ENCODE measurements at places on chromosomes 11 and 22.

- no peak for DNase-seq
Observed at GRCh38 chr11:81380395-81380794, 1353.3 kb downstream of the FAM181B start.

DNA sequence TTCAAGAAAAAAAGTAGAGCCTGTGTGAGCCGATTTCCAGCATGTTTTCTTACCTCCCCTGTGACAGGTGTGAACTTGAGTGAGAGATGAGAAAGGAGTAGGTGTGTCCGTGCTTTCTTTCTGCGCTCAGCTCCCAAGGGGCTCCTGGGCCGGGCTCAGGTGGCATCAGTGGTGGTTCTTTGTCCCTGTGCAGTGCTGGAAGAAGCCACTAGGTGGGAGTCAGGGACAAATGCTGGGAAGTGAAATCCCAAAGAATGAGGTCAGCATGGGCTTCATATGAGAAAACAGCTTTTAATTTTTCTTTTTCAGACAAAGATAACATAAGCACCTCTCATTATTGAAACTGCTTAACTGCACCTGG is 57.8 kb downstream of the PPFIBP2 start:
- no peak for DNase-seq

DNA sequence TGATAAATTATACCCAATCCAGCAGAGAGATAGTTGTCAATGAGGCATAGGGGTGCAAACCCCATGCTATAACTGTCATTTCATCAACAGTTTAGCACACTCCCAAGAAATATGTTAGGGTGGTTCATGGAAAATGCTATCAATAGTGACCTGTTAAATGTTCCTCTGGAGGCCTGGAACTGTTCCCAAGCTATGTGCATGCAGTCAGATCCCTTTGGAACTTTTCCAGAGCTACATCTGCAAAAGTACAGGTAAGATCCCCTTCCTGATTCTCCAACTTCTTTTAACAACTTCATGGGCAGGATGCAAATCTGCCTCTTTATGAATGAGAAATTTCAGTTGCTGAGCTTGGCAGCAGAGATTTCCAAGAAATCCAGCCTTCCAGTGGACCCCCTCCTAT is 27.2 kb downstream of the ABTB2 start:
- DNase-seq: no peak

- DNase-seq: no peak
Observed at GRCh38 chr22:27088026-27088425, 430.6 kb downstream of the MIAT start.

GRCh38 chr11:45661439-45662055 is 3.9 kb downstream of the CHST1 start:
- DNase-seq: no peak

DNA sequence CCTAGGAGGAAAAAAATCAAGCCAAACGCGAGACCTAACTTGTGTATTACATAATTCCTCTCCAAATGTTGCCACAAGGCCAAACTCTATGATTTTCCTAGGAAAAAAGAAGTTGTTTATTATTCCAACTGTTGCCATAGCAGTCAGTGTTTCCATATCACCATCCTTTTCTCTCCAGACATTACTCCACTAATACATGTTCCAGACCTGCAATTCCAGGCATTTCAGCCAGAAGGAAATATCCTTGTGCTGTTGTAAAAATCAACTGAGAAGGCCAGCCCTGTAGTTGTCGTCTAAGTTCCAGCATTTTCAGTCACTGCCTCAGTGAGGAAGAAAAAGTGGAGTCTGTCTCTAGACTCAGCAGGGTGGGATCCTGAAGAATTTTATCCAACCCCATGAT is 33.1 kb upstream of the PAMR1 start:
- DNase-seq: no peak

GRCh38 chr11:47857892-47858543 is 9.9 kb upstream of the NUP160 start:
- DNase-seq: no peak

DNA sequence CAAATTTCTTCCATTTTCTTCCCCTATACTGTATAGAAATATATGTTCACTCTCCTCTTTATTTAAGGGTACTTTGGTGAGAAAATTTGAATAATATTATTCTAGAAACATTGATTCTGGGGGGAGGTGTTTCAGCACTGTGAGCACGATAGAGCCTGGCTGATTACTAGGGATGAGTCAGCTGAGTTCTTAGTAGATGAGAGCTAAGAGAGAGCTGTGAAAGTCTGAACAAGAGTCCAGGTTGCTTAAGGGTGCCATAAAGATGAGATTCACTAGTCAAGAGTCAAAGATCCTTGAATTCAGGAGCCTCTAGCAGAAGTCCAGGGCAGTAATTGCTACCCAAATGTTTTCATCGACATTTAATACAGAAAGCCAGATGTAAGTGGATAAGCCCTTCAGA is 756.6 kb upstream of the API5 start:
- DNase-seq: no peak

DNA sequence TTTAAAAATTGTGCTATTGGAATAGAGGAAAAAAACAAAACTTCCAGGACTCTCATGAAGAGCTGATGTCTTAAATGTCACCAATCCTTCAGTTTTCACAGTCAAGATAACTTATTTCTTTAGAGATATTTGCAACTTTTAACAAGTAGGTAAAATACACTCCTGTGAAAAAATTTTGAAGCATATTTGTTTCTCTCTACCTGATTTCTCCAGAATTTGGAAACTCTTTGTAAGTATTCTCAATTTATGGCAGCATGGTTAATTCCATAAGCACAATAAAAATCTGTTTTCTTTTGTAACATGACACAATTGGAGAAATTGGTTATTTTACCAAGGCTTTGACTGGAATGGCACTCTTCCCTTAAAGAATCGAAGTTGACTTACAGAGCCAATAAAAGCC is 4.1 kb downstream of the CASP4 start:
- DNase-seq: no peak

DNA sequence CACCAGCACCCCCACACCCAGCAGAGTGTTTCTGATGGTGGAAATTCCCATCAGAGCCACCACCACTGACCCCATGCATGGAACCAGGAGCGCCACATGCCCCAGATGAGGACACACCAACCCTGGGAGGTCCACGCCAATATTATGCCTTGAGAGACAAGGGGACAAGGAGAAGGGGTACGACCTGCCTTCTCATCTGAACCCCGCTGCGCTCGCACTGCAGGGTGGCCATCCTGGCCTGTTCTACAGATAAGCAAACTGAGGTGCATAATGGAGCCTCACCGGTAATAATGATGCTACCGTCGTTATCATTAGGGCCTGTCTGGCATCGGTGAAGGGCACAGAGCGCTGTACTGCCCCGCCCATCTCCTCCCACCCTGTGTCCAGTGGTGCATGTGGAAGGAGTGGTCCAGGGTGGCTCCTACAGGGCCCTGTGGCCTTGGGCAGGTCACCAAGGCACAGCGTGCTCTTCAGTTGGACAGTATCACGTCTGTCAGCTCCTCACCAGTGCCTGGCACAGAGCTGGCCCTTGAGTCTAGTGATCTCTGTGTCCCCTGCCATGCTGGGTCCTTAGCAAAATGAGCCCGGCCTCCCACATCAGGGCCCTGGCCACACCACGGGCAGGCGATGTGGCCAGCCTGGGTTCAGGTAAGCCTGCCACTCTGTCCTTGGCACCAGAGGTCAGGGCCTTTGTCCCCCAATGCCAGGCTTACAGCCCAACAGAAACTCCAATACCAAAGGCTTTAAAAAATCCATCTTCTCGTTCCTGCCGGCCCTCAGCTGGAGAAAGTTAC is 92.2 kb downstream of the PHF21B start:
- DNase-seq: no peak

DNA sequence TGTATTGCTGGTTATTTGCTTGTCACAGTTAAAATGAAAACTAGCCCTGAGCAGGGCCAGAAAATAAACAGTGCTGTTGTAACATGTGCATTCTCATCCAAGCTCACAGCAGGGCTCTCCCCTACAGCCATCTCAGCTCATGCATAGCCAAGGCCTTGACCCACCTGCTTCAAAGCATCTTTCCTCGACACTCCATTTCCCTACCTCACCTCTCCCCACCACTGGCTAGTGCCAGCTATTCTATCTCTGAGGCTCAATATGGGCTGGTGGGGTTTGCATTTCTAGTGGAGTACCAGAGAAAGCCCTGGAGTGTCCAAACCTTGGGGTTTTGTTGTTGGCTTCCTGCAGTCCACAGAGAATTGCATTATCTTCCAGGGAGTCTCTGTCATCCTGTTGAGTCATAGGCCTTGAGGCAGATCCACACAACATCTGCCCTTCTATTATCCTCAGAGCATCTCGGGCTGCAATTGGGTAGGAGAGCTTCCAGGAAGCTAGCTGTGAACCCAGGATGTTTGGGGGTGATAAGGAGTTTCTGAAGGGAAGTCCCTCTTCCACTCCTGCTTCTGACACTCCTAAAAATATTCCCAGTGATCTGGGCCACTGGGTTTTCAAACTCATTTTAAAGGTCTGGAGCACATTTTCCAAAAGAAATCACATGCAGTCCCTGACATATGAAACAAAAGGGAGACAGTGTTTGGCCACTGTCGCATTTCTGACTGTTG is 36.1 kb upstream of the AMOTL1 start:
- no peak for DNase-seq

DNA sequence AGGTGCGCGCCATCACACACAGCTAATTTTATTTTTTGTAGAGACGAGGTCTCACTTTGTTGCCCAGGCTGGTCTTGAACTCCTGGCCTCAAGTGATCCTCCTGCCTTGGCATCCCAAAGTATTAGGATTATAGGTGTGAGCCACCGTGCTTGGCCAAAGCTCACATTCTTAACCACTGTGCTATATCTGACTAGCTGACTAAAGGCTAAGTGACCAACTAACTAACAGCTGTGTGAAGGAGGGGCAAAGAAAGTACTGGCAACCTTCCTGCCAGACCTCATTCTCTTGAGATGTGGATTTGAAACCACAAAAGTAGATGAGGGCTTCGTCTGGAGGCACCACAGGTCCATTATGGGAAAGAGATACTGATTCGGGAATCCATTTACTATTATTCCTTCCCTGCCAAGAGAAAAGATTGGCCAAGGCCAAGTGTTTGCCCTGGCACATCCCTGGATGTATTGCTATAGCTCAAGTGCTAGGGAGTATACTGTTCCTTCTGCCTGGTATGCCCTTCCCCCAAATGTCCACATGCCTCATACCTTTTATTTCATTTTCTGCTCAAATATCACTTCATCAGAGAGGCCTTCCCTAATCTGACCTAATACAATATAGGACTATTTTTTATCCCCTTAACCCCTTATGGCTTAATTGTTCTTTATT is 52.7 kb upstream of the RRM1 start:
- DNase-seq: no peak

GRCh38 chr22:43789452-43789851 is 22.7 kb downstream of the EFCAB6 start:
- DNase-seq: no peak

GRCh38 chr11:40186437-40187263 is 1272.8 kb downstream of the LRRC4C start:
- DNase-seq: no peak

GRCh38 chr11:11265320-11265719 is 87.7 kb downstream of the CSNK2A3 start:
- no peak for DNase-seq

DNA sequence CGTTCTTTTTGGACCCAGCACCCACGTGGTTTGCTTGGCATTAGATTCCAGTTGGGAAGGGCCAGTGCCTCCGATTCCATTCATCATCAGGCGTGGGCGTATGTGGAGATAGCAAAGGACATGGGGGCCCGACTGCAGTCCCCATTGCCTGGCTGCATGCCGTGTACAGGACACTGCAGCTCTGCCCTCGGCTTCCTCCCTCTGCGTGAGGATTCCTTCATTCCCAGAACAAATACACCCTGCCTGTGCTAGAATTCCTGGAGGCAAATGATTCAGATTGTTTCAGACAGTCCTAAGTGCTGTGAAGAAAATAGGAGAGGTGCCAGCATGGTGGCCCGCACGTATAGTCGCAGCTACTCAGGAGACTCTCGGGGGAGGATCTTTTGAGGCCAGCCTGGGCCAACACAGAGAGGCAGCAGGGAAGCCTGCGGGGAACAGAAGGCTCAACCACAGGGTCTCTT is 15.4 kb downstream of the DERL3 start:
- DNase-seq: no peak

DNA sequence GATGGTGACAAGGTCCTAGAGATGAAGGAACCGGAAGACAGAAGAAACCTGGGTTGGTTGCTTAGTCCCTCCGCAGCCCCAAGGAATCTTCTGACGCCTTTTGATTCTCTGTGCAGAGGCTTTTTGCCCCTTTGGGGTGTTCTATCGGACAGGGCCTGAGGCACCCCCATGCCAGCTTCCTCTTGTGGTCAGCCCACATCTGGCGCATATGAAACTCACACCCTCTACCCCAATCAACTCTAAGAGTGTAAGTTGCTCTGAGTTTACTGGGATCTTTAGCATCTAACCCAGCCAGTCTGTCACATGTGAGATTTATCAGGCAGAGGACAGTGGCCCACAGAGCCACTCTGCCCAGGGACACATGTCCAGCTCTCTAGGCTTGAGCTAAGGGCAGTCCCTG is 17.4 kb downstream of the RASD2 start:
- no peak for DNase-seq

Measured in activated CD4-positive, alpha-beta T cell treated with anti-CD3 and anti-CD28 coated beads, Interleukin-2, amount 10 ng/mL, durations not matched to agents 7 days and 5 days (primary cell).